ENCODE measurements at places on chromosomes 4 and X.

GRCh38 chr4:76658231-76659102, 223.4 kb downstream of the SHROOM3 start:
- no peak for DNase-seq

DNA sequence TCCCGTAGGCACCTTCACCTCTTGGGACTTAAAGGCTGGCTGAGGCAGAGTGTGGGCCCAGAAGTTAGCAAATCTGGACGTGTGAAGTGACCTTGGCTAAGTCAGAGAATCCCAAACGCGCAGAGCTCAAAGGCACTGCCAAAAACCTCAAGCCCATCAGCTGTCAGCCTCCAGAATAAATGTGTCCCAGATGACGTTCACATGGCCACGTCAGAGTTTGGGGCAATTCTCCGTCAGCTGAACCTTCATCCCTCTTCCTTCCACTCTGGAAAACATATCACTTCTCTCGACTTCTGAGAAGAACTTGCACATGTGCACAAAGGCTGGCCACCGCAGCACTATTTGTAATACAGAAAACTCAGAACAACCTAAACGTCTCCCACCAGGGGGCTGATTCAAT, 35.7 kb upstream of the APLN start:
- DNase-seq, result no peak

DNA sequence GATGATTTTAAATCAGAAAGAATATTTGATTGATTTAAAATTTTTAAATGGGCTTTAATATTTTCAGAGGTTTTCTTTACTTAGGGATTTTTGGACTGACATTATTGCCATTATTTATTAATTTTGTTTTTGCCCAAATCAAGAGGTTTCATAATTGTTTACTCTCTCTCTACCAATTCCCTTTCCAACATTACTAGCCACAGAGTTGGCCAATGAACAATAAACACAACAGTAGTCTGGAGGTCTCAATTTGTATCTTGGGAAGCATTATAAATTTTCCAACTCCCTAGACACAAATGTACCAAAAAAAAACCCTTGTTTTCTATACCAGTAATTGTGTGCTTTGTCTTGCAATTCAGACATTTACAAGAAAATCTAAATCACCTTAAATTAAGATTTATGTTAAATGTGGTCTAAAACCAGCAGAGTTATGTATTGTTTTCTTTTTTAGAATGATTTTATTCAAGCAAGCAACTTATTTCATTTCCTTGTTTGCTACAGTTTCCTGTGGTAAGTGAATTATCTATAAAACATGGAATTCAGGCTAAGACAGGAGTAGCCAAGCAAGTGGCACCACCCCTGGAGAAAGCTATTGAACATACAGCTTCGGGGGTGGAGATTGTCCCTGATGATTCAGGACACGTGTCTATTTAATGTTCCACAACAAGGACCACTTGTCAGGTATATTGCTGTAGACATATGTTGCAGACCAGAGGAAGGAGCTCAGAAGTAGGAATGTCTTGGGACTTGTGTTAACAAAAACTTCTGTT, 622 bp downstream of the KLKB1 start:
- DNase-seq, result no peak

- no peak for DNase-seq
These were observed 580.8 kb upstream of the FTHL17 start for GRCh38 chrX:31652650-31653049.

- no peak for DNase-seq
These were observed 139.7 kb downstream of the PPARGC1A start for GRCh38 chr4:23750125-23750524.

DNA sequence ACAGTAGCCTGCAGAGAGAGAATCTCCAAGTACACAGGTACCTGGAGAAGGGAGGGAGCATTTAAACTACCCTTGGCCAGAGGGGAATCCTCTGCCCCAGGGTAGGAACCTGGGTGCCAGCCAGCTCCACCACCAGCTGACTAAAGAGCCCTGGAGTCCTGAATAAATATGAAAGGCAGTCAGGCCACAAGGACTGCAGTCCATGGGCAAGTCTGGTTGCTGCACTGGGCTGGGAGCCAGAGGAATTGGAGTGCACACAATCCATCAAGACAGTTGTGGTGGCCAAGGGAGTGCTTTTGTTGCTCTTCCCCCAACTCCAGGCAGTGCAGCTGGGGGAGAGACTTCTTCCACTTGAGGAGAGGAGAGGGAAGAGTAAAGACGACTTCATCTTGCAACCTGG, 172.5 kb downstream of the HNRNPD start:
- DNase-seq, result no peak

GRCh38 chr4:89294573-89295269, 12.9 kb downstream of the GPRIN3 start:
- DNase-seq, result no peak

DNA sequence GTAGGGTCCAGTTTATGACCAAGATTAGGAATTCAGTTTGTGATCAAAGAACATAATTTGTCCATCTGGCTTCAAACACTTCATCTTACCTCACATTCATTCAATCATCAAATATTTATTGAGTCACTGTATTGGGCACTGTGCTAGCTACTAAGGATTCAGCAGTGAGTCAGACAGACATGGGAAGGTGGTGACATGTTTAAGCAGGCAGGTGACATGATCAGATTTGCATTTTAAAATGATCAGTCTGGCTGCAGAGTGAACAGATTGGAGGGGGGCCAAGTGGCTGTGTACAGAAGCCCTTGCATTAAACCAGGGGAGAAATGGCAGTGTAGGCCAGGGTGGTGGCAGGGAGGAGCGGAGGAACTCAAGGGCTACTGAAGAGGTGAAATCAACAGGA, 25.1 kb upstream of the APLN start:
- no peak for DNase-seq

- no peak for DNase-seq
These were observed 153.9 kb downstream of the CCNG2 start for GRCh38 chr4:77310931-77311330.

DNA sequence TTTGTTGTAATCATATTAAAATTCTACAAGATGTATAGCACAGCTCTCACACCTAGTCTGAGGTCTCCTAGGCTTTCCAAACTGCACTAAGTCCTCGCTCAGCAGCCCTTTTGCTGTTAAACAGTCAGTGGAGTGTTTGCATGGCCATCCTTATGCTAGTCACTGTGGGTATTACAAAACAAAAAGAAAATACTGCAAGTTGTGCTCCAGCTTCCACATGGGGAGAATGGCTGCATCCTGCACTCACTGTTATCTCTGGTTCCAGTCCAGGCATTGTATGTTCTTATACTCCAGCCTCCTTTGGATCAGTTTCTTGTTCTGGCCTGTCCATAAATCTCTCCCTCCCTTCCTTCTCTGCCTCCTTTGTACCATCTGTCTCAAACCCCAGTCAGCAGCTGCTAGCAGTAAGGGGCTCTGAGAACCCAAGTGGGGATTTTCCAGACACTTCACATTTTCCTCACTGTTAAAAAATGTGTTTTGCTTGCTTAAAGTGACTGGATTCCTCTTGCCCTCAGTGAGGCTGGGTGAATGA, 38.5 kb upstream of the BMP15 start:
- DNase-seq, result no peak

- DNase-seq, result no peak
These were observed 20.9 kb upstream of the XPNPEP2 start for GRCh38 chrX:129717892-129718291.
